ENCODE measurements at places on chromosomes 1 and 21.

DNA sequence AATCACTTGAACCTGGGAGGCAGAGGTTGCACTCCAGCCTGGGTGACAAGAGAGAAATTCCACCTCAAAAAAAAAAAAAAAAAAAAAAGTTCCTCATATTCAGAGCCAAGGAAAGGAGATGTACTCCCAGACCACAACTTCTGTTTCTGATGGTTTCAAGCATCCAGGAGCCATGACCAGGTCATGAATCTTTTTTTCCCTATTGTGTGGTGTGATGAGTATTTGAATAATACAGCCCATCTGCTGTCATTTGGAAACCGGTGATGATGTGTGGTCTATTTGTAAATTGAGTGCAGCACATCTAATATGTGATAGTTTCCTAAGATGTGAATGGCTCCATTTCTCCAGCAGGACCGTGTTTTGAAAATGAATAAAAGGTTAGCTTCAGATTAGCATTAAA lies 18.6 kb downstream of the PIK3CD start:
- DNase-seq: no peak

- no peak for DNase-seq
Observed at GRCh38 chr1:171290621-171291020, 23.4 kb upstream of the FMO4 start.

- DNase-seq: no peak
Observed at GRCh38 chr1:20771780-20772179, 15.3 kb downstream of the HP1BP3 start.

DNA sequence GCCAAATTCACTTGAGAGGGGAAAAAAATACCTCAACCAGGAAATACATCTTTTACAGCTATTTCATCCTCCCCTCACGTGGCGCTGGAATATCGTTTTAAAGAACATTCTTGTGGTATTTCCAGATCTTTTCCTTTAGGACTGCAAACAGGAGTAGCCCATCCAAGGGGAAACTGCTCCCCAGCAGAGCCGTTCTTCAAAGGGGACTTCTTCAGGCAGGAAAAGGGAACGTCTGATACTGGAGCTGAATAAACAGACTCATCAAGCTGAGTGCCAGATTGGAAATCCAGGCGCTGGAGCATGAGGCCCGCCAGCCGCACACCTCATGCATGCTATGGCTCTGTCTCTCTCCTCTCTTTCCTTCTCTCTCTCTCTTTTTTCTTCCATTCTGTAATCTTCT lies 34.0 kb upstream of the PROX1 start:
- DNase-seq: no peak

DNA sequence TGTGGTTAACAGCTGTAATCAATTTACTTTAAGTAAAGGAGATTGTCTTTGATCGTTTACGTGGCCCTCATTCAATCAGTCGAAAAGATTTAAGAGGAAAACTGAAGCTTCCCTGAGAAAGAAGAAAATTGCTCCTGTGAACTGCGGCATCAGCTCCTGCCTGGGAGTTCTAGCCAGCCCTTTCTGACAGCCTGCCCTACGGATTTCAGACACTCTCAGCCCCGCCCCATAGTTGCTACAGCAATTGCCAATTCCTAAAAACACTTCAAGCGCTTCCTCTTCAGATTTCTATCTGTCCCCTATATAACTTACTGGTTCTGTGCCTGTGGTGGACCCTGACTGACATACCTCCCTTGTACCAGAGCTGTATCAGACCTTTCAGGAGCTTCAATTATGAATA lies 277.6 kb downstream of the DSCAM start:
- no peak for DNase-seq

DNA sequence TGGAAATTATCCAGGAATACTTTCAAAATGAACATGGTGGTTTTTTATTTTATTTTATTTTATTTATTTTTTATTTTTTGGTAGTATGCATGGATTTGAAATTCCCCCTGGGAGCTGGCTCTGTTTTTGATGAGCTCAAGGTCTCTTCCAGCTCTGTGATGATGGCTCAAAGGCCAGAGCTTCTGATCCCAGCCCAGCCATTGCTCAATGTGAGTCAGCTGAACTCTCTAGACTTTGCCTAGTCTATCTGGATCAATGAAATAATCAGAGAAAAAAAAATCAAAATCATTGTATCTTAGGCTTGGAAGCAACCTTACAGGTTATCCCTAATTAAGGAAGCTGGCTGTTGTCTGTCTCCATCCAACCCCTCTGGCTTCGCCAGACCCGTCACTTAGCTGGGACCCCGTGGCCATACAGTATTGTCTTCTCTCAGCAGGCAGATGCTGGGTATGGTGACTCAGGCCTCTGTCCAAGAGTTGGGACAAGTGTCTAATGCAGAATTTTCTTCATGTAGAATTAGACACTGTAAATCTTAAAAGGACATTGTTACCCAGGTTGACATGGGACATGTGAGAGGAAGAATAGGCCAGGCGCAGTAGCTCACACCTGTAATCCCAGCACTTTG lies 90.2 kb upstream of the LPGAT1 start:
- no peak for DNase-seq

DNA sequence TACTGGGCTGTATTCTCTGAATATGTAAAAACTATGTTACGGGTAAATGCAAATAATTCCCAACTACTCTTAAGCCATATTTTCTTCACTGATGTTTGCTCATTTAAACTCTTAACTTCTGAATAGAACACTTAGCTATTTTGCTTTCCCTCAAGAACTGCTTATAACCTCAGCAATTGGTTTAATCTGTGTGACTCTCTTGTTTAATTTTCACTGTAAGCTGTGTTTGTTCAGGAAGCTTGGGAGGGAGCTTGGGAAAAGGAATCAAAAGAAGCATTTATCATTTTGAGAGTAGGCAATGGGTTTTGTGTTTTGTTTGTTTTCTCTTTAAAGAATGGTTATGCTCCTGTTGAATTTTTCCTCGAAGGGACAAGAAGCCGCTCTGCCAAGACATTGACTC lies 24.4 kb downstream of the GNPAT start:
- DNase-seq: no peak

GRCh38 chr21:18722193-18722592 lies 318.6 kb upstream of the TMPRSS15 start:
- DNase-seq: no peak

GRCh38 chr1:90122654-90123340 lies 127.9 kb downstream of the ZNF326 start:
- DNase-seq: no peak

DNA sequence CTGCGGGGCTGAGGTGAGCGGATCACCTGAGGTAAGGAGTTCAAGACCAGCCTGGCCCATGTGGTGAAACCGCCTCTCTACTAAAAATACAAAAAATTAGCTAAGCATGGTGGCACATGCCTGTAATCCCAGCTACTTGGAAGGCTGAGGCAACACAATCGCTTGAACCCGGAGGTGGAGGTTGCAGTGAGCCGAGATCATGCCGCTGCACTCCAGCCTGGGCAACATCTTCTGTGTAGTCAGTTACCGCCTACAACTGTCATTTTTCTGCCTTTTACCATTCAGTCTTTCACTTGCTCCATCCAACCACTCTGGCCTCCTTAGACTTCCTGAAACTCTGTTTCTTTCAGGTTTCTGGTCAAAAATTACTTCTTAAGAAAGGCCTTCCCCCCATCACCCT lies 2.2 kb downstream of the MYCBP start:
- no peak for DNase-seq

- no peak for DNase-seq
Observed at GRCh38 chr1:65946376-65946775, 153.7 kb downstream of the PDE4B start.

GRCh38 chr1:178124115-178124514 lies 30.2 kb downstream of the RASAL2 start:
- no peak for DNase-seq

DNA sequence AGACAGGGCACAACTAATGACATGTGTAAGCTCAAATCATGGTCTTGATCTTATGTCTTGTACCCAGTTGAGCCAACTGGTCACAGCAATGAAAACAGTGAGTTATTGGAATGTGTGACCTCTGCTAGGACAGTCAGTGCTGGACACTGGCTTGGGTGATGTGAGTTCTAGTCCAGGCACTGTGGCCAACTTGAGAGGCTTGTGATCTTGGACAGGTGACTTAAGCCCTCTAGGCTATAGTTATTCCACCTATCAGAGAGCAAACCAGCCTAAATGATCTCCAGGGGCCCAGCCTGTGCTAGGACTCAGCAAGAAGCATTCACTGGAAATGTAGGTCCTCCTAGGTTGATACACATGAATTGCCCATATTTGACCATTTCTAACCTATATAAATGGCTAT lies 1.1 kb downstream of the KCNE2 start:
- no peak for DNase-seq

- DNase-seq: no peak
Observed at GRCh38 chr1:177912991-177913390, 56.9 kb downstream of the SEC16B start.

- no peak for DNase-seq
Observed at GRCh38 chr21:35603494-35603893, 456.8 kb downstream of the SETD4 start.

DNA sequence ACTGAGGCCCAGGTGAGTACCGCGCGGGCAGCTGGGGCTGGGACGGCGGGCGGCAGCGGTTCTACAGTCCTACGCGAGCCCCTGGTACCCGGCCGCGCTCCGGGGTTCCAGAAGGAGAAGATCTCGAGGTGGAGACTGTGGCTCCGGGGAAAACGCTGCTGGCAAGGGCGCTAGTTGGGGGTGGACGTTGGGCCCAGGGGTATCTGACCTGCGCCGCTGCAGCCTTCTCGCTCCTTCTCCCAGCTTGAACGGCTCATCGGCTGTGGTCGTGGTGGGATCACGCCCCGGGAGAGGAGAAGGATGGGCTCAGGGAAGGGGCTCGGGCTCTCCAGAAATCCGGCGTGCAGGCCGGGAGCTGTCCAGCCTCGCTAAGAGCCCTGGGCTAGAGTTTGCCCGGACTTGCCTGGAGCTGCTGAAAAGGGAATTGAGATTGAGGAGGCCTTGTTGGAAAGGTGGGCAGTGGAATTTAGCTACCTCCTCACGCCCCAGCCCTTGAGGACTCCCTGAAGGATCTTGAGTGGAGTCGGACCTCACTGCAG lies 1.1 kb upstream of the POU3F1 start:
- no peak for DNase-seq

- no peak for DNase-seq
Observed at GRCh38 chr1:119010201-119010600, 22.1 kb upstream of the TBX15 start.

DNA sequence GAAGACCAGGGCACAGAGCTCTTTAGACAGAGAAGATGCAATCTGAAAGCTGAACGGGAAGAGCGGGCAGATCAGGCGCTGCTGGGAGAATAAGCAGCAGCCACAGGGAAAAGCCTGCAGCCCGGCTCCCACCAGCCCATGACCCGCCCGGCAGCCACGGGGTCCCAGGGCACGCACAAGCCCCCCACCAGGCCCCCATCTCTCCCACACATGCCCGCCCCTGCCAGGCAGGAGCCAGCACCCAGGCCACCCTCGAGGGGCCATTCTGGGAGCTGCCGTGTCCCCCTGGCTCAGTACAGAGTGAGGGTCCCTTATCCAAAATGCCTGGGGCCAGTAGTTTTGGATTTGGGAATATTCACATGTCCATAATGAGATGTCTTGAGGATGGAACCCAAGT lies 16.3 kb downstream of the SLC19A1 start:
- DNase-seq: no peak

- DNase-seq: no peak
Observed at GRCh38 chr21:40852563-40852962, 5.6 kb upstream of the DSCAM start.

- DNase-seq: no peak
Observed at GRCh38 chr21:46091631-46092025, 6.3 kb upstream of the COL6A2 start.

DNA sequence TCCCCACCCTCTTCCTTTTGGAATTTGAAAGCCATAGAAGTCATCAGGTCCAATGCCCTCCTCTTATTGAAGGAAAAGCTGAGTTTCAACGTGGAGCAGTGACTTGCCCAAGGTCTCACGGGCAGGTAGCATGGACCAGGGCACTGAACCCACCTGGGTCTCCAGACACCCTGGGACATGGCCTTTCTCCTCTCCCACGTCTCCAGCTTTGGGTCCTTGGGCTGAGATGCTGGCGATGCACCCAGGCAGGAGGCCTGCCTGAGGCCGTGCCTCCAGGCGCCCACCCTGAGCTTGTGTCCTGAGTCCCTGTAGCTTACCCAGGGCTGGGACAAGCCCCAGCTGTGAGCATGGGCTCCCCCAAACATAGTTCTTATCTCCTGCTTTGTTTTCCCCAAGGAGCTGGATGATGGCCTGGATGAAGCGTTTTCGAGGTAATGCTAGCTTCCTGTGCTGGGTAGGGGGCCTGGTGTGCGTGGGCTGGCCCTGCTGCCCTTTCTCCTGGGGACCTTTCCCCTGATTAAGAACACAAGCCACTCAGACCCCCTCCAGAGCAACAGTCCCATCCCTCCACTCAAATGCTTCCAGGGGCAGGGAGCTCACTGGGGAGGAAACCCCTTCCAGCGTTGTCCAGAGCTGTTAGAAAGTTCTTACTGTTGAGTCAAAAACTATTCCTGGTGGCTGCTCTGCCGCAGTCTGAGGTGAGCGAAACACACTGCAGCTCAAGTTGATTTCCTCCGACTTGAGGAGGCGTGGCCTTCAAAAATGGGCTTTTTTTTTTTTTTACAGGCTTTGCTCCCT lies 21.6 kb downstream of the LDLRAP1 start:
- no peak for DNase-seq

- no peak for DNase-seq
Observed at GRCh38 chr1:57833296-57833695, 409.4 kb upstream of the DAB1 start.

DNA sequence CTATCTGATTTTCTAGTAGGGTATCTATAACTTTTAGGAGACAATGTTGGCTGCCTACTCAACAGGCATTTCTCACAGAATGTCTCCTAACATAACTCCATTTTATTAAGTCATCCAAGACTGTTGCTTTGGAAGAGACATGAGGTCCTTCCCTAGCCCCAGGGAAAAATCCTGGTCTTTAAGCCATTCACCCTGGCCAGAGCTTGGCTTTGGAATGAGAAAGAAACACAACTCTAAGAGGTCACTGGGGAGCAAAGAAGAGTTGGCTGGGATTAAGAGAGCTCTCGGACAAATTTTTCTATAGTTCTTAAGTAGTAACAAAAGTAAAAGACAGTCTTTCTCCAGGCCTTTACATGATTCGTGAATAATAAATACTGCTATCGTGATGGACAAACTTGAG lies 57.9 kb downstream of the PCNX2 start:
- DNase-seq: no peak

GRCh38 chr1:62263814-62264353 lies 55.4 kb downstream of the KANK4 start:
- no peak for DNase-seq

DNA sequence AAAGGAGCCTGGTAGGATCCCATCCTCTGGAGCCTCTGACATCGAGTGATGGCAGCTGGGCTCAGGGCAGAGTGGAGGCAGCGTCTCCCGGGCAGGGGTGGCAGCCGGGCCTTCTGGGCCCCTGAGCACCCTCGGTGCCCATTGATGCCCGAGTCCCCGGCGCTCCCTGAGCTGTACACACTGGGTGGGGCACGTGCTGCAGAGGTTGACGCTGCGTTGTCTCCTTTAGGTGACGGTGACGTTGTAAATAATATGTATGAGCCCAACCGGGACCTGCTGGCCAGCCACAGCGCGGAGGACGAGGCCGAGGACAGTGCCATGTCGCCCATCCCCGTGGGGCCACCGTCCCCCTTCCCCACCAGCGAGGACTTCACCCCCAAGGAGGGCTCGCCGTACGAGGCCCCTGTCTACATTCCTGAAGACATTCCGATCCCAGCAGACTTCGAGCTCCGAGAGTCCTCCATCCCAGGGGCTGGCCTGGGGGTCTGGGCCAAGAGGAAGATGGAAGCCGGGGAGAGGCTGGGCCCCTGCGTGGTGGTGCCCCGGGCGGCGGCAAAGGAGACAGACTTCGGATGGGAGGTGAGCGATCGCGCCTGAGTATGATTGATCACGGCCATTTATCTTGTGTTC lies 117.0 kb downstream of the PRDM16 start:
- no peak for DNase-seq

All from right forelimb (tissue), 1 donor.